CD4-positive, alpha-beta T cell treated with Interleukin-15 for 1 hour (primary cell): ENCODE measurements at places on chromosomes 11 and 22.

GRCh38 chr11:3036419-3036818 is 20.8 kb downstream of the CARS1 start:
- no peak for DNase-seq

GRCh38 chr22:42906605-42907348 is 49.7 kb upstream of the ARFGAP3 start:
- no peak for DNase-seq

DNA sequence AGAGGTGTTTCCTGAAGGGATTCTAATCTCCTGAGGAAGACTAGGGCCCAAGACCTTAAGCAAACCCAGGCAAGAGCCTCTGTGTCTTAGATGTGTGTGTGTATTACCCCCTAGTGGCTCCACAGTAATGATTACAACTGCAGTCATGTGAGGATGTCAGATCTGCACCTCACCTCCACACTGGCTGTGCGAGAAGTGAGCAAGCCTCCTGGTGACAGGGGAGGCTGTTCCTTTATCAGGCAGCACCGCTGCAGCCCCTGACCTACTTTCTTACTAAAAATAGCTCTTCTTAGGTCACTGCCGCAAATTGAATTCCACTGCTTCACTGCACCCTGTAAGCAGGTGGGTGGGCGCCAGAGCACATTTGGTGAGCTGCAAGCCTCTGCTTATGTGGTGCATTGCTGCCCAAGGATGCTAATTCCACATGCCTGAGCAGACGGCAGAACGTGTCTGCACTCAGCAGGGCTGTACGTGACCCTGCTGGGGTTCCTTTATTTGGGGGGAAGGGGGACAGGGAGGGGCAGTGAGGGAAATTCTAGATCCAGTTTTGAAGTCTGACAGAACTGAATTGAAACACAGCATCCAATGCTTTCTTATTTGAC is 112.4 kb downstream of the KCNC1 start:
- DNase-seq = no peak

DNA sequence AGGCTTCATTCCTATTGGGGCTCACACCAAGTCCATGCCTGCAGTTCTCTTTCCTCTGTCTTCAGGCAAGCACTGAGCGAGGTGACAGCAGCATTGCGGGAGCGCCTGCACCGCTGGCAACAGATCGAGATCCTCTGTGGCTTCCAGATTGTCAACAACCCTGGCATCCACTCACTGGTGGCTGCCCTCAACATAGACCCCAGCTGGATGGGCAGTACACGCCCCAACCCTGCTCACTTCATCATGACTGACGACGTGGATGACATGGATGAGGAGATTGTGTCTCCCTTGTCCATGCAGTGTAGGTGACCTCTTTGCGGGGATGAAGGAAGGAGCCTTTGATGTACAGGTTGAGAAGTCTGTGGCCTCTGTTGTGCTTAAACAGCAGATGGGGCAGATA is 11.4 kb upstream of the RRM1 start:
- no peak for DNase-seq

DNA sequence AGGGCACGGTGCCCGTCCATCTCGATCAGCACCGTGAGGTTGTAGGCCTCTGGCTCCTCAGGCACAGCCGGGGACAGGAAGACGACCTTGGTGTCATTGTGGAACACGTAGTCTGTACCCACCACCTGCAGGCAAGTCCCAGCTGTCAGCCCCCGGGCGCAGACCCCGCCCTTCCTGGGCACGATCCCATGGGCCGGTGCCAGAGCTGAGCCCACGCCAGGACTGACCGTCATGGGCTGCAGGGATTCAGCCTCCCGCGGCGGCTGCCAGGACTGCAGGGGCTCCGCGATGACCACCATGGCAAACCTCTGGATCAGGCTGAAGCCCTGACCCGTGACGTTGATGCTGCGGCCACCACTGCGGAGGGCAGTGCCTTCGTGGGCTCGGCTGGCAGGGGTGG is 11.8 kb upstream of the MAPK11 start:
- DNase-seq = no peak

DNA sequence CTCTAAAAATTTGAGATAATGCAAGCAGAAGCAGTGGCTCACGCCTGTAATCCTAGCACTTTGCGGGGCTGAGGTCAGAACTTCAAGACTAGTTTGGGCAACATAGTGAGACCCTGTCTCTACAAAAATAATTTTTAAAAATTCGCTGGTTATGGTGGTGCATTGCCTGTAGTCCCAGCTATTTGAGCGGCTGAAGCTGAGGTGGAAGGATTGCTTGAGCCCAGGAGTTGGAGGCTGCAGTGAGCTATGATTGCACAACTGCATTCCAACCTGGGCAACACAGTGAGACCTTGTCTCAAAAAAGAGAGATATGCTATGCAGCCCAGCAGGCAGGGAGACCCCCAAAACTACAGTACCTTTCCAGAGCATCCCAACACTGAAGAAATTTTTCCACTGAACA is 2.3 kb downstream of the CTSC start:
- no peak for DNase-seq

- no peak for DNase-seq
Observed at GRCh38 chr11:94910270-94910669, 63.1 kb downstream of the CWC15 start.

DNA sequence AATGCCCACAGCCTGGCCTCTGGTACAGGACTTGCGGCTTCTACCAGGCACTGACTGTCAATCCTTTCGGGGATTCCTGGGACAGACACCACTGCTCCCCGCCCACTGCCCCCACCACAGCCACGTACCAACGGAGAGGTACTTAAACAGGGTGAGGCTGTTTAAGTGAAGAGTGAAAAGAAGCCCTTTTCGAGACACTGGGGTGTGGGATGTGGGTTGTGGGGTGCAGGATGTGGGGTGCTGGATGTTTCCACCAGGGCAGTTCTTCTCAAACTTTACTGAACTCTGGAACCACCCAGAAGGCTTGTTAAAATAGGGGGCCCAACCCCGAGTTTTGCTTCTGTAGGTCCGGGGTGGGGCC is 34.2 kb upstream of the PRR5 start:
- peak; percentile 65 for DNase-seq

DNA sequence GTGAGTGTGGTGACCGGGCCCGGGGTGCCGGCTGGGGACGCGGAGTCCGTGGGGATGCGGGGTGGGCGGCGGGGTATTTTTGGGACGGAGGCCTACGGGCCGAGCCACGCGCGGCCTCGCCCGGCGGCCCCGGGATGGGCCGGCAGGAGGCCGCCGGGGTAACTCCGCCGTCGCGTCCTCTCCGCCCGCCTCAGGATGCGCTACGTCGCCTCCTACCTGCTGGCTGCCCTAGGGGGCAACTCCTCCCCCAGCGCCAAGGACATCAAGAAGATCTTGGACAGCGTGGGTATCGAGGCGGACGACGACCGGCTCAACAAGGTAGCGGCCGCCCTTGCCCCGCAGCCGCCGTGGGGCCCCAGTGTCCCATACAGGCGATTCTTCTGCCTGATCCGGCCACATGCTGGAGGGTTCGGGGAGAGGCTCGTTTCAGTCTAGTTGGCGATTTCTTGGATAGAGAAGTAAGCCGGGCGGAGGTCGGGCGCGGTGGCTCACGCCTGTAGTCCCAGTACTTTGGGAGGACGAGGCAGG is 337 bp downstream of the RPLP2 start:
- DNase-seq = peak; percentile 40
